ENCODE measurements at places on chromosomes 2 and 18.

DNA sequence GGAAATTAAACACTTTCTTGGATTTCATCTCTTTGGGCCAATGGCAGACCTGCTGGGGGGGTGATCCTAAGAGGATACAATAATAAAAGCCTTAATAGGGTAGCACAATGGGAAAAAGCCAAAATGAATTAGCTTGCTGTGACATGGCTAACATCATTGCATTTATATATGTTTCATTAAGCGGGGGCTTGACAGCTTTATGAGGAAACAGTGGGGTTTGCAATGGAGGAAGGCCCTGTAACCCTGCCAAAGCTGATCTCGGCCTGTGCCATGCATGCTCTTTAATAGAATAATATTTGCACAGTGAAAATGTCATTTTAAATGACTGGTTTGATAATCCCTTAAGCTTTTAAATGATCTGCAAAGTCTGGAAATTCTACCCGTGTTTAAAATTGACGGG, 291.5 kb downstream of the SLC4A3 start:
- no peak for DNase-seq

GRCh38 chr2:238967978-238968360, 120.1 kb downstream of the TWIST2 start:
- DNase-seq: no peak

DNA sequence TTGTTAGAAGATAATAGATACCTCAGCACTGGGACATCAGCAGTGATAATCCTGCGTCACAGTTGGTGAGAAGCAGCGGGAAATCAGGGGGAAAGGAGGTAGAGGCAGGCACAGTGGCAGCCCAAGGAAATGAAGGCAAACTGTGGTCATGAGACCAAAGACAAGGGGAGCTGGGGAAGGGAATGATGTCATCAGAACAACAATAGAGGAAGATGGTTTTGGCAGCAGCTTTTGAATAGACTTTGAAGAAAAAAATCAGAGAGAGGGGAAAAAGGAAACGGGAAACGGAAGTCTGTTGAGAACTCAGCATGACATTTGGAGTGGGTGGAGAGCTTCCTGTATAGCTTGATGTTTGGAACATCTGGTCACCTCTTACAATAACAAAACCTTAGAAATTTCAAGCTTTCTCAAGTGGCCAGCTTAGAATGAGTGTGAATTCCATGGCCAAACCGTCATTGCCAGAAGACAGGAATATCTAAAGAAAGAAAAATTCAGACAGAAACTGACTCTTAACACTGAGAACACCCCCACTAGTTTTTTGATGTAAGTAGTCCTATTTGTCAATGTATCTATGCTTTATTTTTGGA, 18.4 kb upstream of the YES1 start:
- no peak for DNase-seq

GRCh38 chr2:161371869-161372268, 44.2 kb upstream of the TBR1 start:
- no peak for DNase-seq

DNA sequence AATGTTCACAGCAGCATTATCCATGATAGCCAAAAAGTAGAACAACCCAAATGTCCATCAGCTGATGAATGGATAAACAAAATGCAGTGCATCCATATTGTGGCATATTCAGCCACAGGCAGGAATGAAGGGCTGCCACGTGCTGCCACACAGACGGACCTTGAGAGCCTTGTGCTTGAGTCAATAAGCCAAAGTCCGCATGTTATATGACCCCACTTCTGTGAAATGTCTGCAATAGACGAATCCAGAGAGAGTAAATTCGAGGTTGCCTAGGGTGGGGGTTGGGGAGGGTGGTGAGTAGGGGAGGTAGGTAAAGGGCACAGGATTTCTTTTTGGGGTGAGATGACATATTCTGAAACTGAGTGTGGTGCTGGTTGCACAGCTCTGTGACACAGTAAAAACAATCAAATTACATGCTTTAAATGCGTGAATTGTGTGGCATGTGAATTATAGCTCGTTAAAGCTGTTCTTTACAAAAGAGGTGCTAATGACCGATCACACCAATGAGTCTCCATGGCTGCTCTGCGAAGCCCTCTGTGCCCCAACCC, 38.9 kb upstream of the LDLRAD4 start:
- no peak for DNase-seq

DNA sequence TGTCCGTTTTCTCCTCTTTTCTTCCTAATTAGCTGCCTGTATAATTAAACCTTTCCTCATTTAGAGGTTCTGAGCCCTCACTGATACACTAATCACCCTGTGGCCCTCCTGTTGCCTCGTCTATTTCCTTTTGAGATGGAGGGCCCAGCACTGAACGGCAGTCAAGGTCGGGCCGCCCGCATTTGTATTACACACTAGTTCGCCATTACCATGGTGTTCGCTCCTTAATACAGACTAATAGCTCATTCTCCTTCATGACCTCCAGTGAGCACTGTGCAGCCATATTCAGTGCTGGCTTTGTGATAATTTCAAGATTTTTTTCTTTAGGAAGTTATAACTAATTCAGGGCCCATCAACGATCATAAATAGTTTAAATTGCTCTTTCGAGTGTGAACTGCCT, 64.1 kb downstream of the SLC4A3 start:
- DNase-seq: no peak

DNA sequence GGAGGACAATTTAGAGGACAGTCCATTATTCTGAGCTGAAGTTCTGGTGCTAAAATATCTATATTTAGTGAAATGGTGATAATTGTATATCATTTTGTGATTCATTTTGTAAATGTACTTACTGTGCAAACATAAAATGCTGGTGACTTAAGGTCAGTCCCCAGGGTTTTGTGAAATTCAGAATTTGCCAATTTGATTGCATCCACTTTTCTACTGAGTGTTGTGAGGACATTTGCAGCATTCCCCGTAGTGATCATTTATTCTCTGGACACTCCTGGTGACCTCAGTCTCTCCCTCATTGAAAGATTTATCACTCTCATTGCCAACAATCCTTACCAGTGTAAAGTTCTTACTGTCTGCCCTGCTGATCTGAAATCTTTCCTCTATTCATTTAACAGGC, 98.2 kb downstream of the SOCS6 start:
- no peak for DNase-seq

DNA sequence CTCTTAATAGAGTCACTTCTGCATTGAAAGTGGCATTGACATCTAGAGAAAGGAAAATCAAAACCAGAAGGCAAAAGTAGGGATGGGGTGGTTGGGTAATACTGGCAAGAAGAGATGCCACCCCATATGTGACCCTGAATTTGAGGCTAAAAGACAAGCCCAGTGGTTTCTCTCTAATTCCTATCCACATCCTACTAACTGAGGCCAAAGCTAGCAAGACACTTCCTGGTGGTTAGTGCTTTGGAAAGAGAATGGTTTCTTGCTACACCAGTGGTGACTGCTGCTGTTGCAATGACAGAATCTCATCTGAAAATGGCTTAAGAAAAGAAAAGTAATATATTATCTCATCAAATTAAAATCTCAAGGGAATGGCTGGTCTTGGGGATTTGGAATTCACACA, 640.6 kb downstream of the EPHA4 start:
- DNase-seq: no peak

- no peak for DNase-seq
Observed at GRCh38 chr18:25517881-25518715, 166.1 kb upstream of the ZNF521 start.

- DNase-seq: no peak
Observed at GRCh38 chr2:85795331-85796045, 41.7 kb downstream of the ATOH8 start.

GRCh38 chr2:217935901-217936684, 66.7 kb downstream of the TNS1 start:
- DNase-seq: no peak

DNA sequence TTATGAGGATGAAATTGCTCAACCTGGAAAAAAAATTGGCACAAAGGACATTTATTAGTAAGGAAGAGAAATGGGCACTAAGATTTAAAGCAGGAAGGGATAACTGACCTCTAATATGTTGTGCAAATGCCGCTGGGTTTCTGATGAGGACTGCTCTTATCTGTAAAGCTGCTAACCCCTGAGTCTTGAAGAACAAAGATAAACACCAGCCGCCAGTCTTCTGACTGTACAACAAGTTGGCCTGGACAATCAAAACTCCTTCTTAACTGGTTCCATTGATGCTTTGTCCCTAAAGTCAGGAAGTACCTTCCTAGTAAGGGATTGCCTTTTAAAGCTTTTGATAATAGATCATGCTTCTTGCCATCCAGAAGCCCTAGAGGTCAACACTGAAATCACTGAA, 301.8 kb downstream of the TRIB2 start:
- no peak for DNase-seq

DNA sequence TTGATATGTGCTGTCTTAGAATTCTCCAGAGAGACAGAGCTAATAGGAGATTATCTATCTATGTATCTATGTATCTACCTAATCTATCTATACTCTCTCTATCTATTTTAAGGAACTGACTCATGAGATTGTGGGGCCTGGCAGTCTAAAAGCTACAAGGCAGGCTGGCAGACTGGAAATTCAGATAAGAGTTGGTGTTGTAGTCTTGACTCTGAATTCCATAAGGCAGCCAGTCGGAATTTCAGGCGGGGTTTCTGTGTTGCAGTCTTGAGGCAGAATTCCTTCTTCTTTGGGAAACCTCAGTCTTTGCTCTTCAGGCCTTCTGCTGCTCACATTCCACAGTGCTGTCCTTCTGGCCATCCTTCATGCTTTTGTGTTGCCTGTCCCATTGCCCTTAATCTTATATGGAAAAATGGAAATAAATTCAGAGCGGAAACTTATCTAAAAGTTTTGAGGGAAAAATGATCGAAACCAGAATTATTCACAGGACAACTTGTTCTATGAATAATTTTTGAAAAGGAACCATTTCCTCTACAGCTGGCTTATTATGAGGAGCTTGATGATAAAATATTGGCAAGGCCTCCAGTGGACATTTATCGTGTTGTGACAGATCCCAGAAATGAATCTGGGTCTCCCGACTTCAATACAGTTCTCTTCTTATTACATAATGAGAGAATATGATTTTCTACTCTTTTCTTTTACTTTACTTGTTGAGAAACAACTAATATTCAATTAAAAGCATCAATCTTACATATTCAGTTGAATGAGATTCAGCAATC, 10.8 kb downstream of the IL1RL1 start:
- DNase-seq: no peak

DNA sequence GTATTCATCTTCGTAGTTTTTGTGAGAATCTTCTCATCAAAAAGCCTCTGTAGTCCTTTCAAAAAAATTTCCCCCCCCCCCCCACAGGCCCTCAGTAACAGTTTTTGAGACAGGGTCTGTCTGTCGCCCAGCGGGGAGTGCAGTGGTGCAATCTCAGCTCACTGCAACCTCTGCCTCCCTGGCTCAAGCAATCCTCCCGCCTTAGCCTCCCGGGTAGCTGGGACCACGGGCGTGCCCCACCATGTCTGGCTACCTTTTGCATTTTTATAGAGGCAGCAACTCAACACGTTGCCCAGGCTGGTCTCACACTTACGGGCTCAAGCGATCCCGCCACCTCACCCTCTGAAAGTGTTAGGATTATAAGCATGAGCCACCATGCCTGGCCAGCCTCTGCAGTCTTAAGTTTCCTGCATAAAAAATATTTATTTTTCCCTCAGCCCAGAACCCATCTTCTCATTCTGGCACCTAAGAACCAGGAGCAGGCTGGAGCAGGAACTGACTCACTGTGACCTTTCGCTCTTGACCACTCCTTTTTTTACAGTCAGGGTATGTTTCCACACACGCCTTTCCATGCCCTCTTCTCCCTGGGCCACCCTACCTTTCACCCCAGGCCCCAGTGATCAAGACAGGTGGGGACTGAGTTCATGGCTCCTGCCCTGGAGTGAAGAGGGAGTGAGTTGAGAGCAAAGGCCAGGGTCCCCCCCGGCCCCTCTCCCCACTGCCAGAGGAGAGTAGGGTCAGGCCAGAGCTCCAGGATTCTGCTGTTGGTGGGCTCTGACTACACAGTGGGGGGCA, 32.5 kb upstream of the NT5DC4 start:
- DNase-seq: no peak

DNA sequence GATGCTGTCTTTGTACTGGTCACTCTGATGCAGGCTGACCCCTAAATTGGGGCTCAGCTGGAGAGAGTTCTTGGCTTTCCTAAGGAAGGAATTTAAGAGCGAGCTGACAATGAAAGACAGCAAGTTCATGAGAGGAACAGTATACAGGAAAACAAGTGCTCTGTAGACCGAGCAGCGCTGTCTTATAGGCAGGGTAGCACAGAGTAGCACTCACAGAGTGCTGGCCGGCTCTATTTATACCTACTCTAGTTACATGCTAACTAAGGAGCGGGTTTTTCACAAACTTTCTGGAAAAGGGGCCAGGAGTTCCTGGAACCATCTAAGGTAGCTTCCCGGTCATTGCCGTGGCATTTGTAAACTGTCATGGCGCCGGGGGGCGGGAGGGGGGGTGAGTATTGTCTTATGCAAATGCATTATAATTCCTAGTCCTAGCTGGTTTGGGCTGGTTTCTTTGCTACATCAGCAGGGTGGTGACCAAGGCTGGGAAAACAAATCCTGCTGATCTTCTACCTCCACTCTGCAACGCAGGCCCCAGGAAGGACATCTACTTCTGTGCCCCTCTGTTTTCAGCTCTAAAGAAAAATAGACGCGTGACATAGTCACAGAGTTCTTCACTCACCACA, 31.6 kb upstream of the MAP3K20 start:
- DNase-seq: no peak

- DNase-seq: no peak
Observed at GRCh38 chr2:239892441-239893235, 132.5 kb downstream of the NDUFA10 start.

DNA sequence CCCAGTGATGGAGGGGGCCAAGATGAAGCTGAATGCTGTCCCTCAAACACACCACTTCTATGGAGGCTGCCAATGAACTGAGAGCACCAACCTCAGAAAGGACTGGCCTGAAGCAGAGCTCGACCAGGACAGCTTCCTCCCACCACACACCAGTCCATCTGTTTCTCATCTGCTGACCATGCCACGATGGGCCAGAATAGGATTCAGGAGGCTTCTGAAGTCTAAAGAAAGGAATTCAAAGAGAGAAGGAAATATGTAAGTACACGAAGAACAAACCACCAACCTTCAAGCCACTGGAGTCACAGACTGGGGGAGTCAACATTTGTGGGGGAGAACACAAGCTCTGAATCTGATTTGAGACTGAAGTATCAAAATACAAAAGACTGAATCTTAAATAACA, 157.6 kb upstream of the CCDC68 start:
- DNase-seq: no peak

- DNase-seq: peak; percentile 61
Observed at GRCh38 chr18:45828917-45829811, 3.7 kb downstream of the SIGLEC15 start.

DNA sequence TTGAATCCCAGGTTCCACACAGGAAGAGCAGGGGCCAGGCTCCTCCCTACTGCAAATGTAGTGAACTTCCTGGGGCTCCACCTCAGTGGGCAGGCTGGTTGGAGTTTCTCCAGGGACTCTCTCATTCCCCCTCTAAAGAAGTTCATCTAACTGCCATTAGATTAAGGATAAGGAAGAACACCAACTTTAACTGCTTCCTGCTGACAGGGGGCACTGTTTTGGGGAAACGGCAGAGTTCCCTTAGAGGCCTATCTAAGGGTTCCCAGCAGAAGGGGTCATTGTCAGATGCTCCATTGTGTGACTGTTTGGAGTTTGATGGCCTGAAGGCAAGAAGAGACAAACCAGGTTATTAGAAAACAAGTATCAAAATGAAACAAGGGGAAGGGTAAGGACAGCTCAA, 2159.7 kb upstream of the PIK3C3 start:
- DNase-seq: no peak

Data from Calu3 (cell line).